ENCODE measurements at places on chromosomes 11 and 22. TPM values are rescaled to one million over a fixed set of nuclear protein-coding genes. Genes with fewer than 3 reads are reported as not detected.

Gene ZBTB44
- 14.5 TPM for total RNA-seq

Gene SULT4A1
- 0.50 TPM for total RNA-seq

Gene MGAT3
- 1.3 TPM for total RNA-seq

DNA sequence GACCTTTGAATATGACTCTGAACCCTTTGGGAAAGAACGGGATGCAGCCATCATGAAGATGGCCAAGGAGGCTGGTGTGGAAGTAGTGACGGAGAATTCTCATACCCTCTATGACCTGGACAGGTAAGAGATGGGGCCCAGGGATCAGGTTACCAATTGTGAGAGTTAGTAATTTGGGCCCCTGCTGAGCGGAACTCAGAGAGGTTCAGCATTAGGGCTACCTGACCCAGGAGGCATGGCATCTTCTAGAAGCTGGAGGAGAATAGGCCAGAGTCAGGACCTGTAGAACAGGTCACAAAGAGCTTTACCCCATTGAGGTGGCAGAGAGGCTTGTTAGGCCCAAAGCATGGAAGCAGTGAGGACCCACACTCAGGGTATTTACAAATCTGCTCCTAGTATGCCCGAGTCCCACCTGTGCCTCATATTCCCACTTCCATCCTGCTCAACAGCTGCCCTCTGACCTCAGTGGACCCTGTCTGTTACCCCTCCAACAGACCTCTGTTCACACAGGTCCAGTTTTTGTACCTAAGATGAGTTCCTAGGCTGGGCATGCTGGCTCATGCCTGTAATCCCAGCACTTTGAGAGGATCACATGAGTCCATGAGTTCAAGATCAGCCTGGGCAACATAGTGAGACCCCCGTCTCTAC, 11.6 kb downstream of the CRY2 start:
- no peak for DNase-seq

DNA sequence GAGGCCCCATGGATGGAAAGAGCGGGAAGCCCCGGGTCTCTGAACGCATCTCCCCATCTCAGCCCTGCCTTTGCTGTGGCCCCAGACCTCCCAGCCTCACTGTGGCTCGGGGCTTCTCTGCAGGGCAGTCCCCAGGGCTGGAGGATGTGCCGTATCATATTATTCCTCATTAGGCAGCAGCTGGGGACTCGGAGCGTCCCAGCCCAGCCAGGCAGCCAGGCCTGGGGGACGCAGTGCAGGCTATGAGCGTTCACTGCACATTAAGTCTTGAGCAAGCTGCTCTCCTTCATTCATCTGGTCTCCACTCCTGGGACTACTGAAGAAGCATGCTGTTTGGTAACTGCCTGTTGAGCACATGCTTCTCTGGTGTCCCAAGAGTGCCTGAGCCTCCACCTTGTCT, 226.8 kb upstream of the TBCEL start:
- no peak for DNase-seq
